ENCODE measurements at places on chromosomes 6 and 20.

- DNase-seq: no peak
Measured at GRCh38 chr20:46378412-46379009, 27.9 kb downstream of the ELMO2 start.

DNA sequence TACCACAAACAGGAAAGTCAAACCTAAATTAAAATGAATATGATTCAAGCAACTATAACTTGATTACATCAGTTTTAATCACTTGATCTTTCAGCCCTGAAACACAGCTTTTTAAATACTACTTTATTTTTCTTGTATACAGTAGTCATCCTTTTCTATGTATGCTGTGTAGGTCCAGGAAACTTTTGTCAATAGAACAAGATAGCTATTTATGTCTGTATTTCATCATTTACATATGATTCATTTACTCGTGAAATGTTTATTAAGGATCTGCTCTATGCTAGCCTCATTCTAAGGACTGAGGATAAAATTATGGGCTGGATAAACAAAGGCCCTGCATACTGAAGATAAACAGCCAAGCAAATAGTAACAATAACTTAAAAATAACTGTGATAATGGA is 930.2 kb downstream of the TFAP2A start:
- no peak for DNase-seq

DNA sequence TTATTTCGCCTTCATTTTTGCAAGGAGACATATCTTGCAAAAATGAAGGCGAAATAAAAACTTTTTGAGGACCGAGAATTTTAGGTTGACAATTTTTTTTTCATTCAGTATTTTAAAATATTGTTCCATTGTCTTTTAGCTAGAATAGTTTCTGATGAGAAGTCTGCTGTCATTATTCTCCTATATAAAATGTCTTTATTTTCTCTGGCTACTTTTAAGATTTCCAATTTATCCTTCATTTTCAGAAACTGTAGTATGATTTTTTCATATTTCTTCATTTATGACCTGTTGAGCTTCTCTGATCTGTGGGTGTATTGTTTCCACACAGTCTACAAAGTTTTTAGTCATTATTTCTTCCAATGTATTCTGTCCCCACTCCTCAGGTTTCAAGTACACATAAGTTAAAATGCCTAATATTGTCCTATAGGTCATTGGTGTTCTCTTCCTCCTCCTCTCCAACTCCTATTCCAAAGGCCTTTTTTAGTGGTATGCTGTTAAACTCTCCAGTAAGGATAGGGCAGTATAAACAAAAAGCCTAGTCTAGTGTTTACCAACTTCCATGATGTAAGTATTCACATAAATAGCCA is 15.7 kb downstream of the AHI1 start:
- no peak for DNase-seq

GRCh38 chr6:33781131-33781975 is 7.6 kb downstream of the LEMD2 start:
- no peak for DNase-seq

DNA sequence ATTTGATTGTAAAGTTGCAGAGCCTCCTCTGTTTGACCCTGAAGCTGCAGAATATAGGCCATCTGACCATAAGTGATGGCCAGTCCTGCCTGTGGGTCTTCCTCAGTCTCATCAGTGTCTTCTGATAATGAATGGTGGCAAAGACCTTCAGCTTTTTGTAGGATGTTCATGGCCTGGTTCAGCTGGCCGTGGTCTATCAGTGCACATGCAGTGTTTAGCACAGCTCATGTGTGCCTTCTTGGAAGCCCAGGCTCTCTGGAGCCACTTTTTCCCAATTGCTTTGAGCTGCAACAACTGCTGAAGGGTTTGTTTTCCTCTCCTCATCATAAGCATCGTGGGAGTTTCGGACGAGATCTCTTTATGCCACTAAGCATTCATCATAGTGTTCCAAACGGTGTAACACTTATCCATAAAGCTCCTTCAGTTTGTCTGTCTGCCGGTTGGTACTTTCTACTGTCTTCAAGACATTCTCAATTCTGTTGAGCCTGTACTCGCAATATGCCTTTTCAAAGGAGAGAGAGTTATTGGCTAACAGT is 70.1 kb upstream of the TULP4 start:
- no peak for DNase-seq

- no peak for DNase-seq
Measured at GRCh38 chr6:31622684-31623091, 2.2 kb downstream of the PRRC2A start.

- DNase-seq: no peak
Measured at GRCh38 chr6:148494226-148494625, 151.6 kb downstream of the SASH1 start.

DNA sequence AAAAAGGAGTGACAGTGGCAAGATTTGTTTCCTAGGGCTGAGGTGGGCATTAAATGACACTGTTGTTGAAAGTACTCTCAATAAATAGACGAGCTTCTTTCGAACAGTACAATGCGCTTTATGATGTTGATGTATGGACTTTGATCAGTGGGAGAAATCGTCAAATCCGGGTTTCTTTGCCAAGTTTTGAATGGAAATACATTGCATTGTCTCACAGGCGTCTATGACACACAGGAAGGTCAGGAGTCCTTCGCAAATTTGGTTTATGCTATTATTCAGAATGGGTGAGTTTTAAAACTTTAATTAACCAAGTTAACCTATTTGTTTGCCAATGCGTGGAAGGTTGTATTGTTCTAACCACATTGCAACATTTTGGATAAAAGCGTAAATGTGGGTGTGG is 547.3 kb upstream of the SLC35B3 start:
- DNase-seq: no peak

DNA sequence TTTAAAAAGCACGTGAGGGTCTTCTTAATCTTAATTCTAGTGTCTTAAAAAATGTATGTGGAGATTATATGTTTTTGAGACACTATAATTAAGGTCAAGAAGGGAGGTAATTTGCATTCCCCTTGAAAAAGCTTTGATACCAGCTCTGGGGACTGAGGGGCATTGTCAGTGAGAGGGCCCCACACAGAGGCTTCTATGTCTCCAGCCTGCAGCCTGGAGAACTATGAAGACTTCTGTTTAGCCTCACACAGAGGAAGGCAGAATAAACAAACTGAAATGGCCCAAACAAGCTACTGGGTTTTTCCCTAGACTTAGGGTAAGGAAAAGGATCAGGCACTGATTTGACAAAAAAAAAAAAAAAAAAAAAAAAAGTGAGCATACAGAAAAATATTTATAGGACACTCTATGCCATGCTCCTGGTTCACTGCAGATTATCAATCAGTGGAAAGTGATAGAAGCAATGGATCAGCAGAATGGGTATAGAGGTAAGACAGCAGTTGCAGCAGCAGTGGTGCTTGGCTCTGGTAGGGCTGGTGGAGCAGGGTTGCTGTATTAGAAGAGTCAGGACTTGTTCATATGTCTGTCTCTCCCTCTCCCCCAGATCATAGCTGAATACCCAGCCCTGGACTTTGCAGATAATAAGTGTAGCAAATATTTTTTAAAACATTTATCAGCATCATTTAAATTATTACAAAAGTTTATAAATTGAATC is 85.4 kb downstream of the KLHL32 start:
- DNase-seq: no peak

DNA sequence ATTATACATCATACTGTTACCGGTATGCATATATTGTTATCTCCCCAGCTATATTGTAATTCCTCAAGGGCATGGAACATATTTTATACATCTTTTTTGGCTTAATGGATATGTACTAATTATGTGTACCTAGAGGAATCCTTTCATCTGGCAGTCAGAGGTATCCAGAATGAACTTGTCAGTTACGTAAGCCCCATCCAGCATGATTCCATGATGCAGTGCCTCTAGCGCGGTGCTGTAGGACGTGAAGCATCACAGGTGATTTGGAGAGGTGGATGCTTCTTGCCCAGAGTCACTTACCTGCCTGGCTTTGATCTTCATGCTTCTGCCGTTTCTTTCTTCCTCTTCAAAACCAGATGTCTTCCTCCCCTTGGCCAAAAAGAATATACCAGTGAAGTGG is 159.1 kb downstream of the UST start:
- no peak for DNase-seq

- no peak for DNase-seq
Measured at GRCh38 chr20:44145131-44145775, 41.7 kb downstream of the JPH2 start.

GRCh38 chr20:19889011-19889953 is 127.9 kb upstream of the NAA20 start:
- no peak for DNase-seq

- no peak for DNase-seq
Measured at GRCh38 chr6:145075425-145075824, 659.9 kb downstream of the EPM2A start.

DNA sequence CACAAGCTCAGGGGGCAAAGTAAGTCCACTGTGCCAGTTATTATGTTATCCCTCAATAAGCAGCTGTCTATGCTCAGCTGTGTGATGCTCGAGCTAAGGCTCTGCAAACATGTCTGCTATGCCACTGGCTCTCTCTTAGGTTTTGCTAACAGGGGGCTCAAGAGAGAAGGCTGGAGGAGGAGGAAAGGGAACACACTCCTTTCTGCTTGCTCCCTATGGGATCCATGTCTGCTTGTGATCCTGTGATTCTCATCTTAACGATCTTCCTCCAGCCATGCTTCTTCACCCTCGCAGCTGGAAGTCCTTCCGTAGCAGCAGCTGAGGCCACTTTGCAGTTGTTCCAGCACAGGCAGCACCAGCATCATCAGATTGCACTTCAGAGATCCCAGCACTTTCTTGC is 37.0 kb upstream of the IGF2R start:
- no peak for DNase-seq

DNA sequence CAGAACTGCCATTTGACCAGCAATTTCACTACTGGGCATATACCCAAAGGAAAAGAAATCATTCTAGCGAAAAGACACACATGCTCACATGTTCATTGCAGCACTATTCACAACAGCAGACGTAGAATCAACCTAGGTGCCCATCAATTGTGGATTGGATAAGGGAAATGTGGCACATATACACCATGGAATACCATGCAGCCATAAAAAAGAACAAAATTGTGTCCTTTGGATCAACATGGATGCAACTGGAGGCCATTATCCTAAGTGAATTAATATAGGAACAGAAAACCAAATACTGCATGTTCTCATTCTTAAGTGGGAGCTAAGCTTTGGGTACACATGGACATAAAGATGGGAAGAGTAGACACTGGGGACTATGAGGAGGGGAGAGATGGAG is 16.1 kb downstream of the RAET1E start:
- DNase-seq: no peak

GRCh38 chr6:158963020-158963808 is 36.8 kb downstream of the RSPH3 start:
- no peak for DNase-seq
